ENCODE measurements at places on chromosomes 12 and 14.

DNA sequence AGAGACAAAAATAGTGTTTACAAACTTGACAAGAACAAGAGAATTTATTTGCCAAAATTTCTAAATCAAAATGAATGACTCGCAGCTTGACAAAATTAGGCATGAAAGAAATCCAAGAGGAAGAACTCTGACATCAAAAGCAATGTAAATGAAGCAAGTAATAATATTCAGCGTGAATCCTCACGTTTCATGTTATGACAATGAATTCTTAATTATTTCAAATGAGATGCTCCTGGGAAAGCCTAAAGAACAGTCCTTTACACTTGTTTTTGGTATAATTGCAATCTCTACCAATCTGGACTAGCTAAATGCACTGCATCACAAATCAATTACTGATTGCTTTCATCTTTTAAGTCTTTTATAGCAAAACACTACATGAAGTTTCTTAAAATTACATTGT is 29.1 kb downstream of the PIK3C2G start:
- no peak for DNase-seq

- peak; percentile 53 for DNase-seq
These were observed 841 bp downstream of the CALM1 start for GRCh38 chr14:90397425-90398314.

DNA sequence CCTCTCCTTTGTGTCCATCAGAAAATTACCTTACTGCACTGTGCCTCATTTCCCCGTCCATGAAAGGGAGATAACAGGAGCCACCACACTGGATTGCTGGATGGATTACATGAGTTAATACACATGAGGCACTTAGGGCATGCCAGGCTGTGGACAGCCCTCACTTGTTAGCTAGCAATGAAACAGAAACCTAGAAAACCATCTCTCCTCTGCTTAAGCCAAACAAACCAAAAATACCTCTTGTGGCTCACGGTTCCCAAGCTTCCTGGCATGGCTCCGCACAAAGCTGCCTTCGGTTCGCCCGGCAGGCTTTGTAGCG is 660 bp upstream of the HCFC2 start:
- DNase-seq = no peak

GRCh38 chr12:48767521-48767920 is 21.4 kb downstream of the ADCY6 start:
- no peak for DNase-seq

GRCh38 chr14:92224358-92224954 is 98.5 kb upstream of the SLC24A4 start:
- no peak for DNase-seq

DNA sequence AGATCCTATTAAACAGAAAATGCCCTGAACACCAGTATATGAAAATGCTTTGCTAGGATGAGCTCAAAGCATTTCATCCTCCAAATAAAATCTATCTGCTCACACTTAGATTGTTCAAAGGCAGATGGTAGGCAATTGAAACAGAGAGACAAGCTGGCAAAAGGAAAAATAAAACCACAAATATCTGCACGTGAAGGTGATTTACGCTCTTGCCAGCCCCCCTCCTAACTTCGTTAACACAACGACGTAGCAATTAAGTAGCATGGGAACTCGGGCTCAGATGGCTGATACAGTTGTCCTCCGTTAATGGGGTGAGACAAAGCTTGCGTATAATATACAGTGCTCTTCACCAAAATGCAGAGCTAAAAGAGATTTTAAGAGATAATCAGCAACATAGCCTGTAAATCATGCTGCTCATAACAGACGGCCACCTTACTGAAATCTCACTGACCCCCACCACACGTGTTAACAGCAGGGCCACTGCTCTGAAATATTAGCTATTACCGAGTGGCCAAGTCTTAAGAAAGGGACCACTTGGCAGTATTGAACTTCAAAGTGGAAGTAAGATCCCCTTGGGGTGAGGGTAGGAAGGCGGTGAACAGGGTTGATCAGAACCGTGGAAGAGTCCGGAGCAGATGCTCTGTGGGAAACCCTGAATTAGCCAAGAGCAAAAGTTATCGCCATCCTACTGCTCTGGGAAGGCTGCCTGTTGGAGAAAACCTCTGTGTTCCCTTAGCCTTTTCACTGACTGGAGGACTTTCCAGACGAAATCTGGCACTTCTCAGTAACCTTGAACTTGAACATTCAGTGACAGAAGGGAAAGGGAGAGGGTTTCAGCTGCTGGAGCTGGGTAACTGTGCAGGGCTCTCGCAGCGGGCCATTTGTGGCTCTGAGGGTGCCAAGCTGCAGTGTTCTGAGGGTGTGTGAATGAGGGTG is 23.1 kb downstream of the ETV6 start:
- DNase-seq = no peak

DNA sequence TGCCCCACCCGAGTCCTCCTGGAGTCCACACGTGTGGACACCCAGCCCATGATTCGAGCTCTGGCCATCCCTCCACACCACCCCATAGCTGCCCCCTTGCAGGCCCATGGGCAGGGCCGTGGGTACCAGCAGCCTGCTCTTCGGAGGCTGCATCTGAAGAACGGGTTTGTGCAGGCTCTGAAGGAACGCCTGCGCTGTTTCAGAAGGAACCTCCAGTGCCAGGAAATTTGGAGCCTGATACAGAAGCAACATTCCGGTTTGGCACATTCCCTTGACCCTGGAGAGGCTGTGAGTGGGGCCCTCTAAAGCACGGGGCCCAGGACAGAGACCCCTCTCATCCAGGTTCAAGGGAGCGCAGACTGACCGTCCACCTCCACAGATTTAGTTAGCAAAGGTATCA is 57.0 kb downstream of the ZNF664 start:
- peak; percentile 24 for DNase-seq

DNA sequence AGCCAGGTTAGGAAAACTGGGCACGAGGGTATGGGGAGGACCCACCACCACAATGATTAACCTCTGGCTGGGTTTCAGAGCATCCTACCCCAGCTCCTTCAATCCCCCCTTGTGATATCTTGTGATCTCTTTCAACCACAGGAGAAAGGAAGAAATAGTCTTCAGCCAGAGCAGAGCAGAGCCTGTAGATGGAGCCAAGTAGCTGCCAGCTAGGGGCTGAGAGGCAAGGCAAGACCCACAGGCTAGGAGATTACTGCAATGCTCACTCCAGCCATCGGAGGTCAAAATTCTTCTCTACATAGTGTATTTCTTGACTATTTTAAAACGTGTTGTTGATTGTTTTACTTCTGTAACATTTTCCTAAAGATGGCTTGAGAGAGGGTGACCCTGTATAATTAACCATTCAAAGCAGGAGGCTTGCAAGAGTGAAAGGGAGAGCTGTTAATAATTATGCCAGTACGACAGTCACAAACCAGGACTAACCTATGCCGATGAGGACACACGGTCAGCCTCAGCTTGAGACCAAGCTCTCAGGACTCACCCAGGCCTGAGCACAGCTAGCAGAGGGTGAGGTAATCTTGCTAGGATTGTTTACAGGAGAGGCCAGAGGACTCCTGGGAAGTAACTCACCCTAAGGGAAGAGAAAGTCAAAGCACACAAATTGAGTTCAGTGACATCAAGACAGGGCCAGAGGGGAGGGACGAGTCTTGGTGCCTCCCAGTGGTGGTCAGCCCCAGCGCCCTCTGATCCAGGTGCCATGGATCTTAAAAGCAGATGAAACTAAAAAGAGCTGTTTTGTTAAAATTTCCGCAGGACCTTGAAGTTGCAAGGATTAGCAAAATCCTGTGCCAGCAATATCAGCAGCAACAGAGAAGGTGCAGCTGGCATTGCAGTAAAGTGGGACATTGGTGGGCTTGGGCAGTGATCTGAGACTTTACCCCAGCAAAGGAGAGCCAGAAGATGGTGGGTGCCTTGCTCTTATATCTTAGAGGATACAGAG is 29.8 kb upstream of the CDKN3 start:
- DNase-seq = peak; percentile 79

DNA sequence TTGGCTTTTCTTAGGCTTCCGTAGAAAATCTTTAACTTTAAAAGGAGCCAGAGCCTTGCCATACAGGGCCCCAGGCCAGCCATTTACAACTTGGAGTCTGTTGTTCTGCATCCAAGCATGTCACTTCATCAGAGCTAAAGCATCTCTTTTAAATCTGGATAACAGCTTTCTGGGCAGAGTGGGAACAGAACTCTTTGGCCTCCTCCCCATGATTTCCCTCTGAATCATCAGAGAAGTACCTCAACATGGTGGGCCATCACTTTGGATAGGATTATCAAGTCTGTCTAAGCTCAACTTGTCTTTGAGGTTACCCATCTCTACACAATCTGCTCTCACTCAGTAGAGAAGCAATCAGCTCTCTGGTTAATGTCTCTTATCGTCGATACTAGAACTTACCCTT is 170.9 kb downstream of the SLC6A15 start:
- no peak for DNase-seq

- DNase-seq = no peak
These were observed 10.5 kb downstream of the MMP14 start for GRCh38 chr14:22846811-22847307.

GRCh38 chr14:51479584-51480325 is 172.0 kb upstream of the FRMD6 start:
- no peak for DNase-seq

- DNase-seq = no peak
These were observed 22.2 kb upstream of the CFAP54 start for GRCh38 chr12:96466939-96467751.

DNA sequence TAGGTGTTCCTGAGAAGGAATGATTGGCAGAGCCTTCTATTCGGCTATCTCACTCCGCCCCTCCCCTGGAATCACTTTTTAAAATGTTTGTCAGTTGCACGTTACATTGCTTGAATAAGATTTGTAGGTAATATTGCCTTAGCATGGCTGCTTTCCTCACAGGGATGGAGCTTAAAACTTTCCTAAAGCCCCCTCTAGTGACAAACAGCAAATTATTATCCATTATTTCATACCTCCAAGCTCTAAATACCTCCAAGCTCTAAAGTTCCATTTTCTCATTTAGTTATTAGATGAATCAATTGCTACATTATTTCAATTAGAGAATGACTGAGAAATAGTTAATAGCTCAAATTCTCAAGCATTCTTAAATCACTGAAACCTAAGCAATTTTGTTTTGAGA is 5.1 kb upstream of the SPATA7 start:
- no peak for DNase-seq

- no peak for DNase-seq
These were observed 20.2 kb upstream of the FAM234B start for GRCh38 chr12:13023811-13024530.

GRCh38 chr14:57930241-57930975 is 64.5 kb upstream of the SLC35F4 start:
- DNase-seq = no peak

- no peak for DNase-seq
These were observed 46.5 kb upstream of the PTCSC3 start for GRCh38 chr14:36222952-36223468.

GRCh38 chr12:20342111-20342510 is 26.2 kb upstream of the PDE3A start:
- DNase-seq = no peak

- DNase-seq = no peak
These were observed 49.4 kb downstream of the PHLDA1 start for GRCh38 chr12:75982169-75982564.

DNA sequence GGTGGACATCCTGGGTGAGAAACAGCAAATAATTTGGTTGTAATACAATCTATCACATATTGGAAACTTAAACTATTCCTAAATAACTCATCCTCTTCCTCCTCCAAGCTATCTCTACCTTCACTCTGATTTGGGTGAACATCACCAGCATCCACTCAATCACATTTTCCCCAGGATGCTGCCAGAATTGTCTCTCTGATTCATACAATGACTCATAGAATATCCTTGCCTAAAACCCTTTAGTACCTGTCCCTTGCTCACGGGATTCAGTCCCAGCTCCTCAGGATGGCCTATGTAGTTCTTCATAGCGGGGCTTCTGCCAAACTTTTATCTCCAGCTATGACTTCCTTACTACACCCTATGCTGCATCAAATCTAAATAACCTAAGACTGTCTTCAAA is 146.8 kb downstream of the EMP1 start:
- no peak for DNase-seq

DNA sequence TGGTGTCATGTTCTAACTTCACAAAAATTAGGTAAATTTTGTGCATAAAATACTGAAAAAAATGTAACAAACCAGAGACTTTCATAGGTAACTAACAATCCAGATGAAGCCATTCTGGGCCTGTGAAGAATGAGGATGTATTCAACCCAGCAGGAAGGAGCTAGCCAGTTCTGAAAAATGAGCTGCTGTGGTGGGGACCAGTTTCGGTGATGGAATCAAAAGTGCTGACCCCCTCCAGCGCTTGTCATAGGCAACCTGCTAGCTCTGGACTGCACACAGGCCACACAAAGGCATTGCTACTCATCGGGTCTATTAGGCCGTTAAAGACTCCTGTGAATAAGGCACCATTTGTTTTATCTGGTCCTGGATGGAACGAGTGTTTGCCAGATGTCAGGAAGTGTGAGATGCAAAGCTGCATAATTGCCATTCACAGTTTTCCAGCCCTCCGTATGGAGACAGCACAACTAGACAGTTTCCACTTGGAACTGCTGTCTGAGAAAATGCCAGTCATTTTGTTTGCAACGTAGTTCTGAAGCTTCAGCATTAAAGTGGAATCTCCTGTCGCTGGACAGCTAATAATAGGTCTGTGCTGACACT is 3.3 kb upstream of the RIMBP2 start:
- peak; percentile 15 for DNase-seq

- no peak for DNase-seq
These were observed 49.9 kb downstream of the FUT8 start for GRCh38 chr14:65462411-65462810.

- DNase-seq = no peak
These were observed 118.6 kb downstream of the APAF1 start for GRCh38 chr12:98763656-98764055.

DNA sequence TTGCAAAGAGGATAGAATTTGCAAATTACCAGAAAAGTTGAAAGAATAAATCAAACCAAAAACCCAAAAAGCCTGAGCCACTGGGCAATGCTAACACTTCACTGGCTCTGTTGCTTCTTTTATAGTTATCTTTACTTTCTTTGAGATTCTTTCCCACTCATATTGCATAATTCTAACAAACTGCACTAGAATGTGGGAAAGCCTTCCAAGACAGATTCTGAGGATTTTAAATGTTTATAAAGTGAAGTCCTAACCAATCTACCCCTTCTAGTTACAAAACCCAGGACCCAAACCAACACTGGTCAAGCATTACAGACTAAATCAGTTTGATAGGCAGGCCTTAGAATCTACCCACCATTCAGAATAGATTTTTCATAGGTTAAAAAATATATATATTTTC is 150.9 kb downstream of the MED13L start:
- no peak for DNase-seq

DNA sequence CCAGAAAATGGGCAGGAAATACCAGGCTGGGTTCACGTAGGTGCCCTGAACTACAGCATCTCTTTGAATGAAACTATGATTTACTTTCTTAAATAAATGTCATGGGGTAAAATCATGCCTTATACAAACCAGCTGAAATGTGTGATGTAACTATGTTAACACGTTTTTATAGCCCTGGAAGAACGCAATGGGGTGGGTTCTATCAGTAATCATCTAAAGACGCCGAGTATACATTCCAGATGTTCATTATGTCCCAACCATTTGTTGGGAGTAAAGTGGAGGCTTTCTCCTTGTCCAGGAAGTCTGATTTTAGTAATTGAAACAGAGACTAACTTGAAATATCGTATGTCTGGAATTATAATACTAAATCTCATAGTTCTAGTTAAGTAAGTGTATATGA is 16.2 kb upstream of the IGF1 start:
- no peak for DNase-seq

All from H9 (cell line).